CD4-positive, alpha-beta T cell treated with Interleukin-21 for 1 hour (primary cell): ENCODE measurements at places on chromosomes 4 and X.

DNA sequence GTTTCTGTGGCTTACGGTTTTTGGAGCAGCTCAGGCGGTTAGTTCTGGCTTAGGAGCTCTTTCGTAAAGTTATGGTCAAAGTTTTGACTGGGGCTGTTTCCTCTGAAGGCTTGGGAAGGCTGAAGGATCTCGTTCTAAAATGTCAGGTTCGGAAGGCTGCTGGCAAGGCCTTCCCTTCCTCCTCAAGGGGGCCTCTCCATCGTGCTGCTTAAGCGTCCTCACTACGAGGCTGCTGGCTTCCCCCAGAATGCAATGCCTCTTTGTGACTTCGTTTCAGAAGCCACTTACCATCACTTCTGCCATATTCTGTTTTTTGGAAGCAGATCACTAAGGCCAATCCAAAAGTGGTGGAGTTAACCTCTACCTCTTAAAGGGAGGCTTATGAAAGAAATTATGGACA, 1196.4 kb upstream of the TENM3 start:
- no peak for DNase-seq

DNA sequence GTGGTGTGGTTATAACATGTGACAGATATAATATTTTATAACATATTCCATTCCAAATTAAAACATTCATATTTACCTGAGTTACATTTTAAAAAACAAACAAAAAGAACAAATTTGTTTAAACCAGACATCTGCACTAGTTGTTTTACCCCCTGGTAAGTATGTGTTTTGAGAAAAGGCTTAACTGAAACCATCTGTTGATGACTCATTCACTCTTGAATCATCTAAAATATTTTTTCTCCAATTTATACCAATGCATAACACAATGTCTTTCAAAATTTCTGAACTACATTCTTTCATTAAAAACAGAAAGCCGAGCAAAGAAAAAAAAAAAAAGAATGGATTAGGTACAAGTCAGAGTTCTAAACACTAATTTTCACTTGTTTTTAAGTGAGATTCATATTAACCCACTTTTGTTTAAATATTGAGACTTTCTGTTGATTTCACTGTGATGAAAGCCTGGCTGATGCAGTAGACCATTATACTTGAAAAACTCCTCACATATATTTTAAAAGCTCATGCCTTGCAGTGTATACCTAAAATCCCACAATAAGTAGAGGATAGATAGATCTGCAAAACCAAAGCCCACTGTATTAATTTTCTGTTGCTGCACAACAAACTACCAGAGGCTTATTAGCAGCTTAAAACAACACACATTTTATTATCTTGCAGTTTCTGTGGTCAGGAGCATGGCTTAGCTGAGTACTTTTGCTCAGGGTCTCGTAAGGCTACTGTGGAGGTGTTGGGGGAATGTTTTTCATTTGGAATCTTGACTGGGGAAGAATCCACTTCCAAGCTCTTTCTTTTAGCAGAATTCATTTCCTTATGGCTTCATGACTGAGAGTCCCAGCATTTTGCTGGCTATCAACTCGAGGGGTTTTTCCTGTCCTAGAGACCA, 221.5 kb downstream of the PCDH18 start:
- DNase-seq, result no peak

GRCh38 chr4:100977274-100977673, 370.1 kb downstream of the PPP3CA start:
- DNase-seq, result no peak

GRCh38 chr4:83266689-83267088, 17.9 kb downstream of the COQ2 start:
- DNase-seq, result peak; percentile 26

- DNase-seq, result no peak
These were observed 762.0 kb upstream of the MAGEB2 start for GRCh38 chrX:29453333-29453732.
